ENCODE measurements at places on chromosomes 13 and 19.

DNA sequence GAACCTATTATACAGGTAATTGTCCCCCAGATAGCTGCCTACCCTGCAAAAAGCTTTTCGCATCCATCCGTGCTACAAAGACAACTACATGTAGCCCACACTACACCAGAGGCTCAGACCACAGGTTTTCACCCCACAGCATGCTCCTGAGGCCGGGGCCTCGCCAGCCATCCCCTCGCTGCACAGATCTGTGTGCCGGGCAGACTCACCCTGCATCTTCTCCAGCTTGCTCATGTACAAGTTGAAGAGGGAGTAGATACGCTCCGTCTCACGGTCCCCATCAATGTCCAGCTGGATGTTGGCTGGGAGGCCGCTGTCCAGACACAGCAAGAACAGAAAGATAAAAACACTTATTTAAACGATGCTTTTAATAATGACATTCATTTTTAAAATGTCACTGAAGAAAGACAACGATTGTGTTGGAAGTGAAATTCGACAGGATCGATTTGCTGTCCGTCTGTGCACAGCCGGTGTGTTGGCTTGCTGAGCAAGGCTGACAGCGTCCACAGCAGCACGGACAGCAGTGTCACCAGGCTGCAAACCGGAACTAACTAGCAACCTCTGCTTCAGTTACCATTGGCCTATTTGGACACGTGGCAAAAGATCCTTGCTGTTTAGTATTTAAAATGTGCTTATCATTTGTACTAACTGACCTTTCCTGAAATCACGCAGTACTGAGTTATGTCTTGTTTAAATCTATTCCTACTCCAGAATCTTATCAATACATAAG lies 18.6 kb upstream of the C13orf46 start:
- peak; percentile 37 for DNase-seq

DNA sequence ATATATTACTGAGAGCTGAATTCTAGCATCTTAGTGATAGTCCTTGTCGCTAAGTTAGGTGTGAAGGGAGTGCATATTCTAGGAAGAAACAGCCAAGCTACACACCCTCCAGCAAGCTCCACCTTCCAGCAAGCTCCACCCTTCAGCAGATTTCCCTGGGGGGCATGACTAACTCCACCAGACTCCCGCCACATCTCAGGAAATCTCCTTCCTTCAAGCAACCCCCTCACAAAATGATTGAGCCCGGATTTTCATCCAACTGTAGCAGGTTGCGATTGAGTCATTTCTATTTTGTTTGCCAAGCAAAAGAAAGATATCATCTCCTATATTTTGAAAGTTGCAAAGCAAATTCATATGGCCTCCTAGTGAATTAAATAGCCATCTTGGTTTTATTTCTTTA lies 162.1 kb upstream of the TMTC4 start:
- no peak for DNase-seq

DNA sequence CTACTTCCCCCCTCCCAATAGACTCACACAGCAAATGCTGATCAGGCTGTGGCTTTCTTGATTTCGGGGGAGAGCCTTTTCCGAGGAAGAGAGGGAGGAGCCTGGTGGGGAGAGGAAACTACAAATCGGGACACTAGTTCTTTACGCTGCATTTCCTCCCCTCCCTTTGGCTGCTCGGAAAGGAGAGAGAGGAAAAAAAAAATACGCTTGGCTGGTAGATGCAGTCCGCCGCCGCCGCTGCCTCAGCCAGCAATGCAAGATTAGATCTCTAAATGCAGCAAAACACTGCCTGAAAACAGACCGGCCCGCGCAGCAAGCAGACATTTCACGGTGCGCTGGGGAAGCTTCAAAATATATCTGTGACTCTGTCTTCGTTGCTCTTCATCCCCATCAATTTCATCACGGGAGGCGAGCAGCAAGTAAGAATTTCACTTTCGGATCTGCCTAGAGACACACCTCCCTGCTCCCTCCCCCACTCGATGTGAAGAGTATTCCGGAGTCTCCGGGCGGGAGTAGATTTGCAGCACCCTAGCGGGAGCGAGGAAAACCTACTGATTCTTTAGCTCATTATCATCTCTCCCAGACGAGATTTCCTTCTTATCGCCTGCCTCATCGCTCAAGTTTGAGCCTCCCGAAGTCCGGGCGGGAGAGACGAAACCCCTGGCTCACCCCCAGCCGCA lies at the start of gene PCDH17:
TSS of gene PCDH17 (plus strand) at position 149 of the 680 bp plus-strand sequence. CDS start 803 bp downstream, outside the sequence.
- DNase-seq: no peak

DNA sequence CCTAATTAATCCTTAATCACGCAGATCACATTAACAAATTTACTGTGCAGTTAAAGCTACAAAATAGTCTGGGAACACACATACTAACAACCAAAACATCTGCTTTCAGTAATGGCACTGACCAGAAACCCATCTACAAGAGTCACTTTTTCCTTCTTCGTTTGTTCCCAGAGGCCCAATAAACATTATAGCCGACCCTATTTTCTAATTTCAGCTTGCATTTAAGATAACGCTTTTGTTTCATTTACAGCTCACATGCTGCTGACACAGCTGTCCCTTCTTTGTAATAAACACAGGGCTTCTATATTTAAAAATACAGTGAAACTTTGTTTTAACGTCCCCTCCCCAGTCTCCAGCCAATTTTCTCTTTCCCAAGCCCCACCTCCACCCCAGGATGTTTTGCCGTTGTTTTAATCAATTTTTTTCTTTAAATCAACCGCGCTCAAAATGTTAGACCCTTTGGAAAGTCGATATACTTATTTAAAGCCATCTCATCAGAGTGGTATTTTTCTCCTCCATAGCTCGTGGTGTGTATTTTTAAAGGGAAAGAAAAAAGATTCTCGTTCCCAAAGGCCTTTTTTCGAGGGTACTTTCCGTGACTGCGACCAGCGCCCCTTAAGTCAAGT lies 1.7 kb upstream of the WBP4 start:
- no peak for DNase-seq

DNA sequence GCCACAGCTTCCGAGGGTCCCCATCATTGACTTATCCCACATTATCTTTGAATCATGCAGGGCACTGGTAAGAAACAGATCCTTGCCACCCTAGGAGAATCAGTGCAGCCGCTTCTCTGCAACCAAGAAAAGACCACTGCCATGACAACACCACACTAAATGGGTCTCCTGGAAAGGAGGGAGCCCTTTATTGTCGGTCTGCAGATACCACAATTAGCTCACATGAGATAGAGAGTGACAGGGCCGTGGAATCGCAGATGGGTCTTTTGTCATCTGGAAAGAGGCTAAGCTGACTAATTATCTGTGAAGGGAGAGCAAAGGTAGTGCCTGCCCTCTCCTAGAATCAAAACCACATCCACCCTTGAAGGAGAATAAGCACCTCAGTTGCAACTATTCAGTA lies 178.3 kb upstream of the MYO16 start:
- DNase-seq: no peak

- DNase-seq: no peak
Observed at GRCh38 chr13:46526740-46527139, 26.2 kb upstream of the LRCH1 start.

DNA sequence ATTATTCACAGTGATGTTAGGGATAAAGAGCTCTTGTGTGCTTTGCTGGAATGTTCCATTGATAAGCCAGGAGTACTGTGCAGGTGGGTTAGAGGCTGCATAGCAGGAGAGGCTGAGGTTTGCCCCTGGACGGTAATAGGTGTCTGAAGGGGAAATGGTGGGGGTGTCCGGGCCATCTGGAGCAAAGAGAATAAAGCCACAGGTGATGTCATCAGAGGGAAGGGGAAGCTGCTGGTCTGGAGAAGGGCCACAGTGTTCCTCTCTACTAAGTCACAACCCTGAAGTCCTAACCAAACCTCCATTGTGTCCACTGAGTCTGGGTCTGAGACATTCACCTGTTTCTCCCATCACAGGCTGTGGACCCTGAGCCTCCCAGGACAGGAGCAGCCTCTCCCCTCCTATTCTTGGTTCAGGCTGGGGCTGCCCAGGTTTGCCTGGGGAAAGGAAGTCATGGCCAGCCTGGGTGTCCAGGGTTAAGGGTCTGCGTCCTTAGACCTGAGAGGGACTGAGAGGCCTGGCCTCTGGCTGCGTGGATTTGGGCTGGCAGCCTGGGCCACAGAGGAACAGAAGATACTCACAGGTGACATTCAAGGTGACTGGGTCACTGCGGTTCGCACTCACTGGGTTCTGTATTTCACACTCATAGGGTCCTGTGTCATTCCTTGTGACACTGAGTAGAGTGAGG lies 6.8 kb downstream of the CEACAM1 start:
- no peak for DNase-seq

GRCh38 chr13:82802528-82802927 lies 1079.7 kb downstream of the SLITRK1 start:
- no peak for DNase-seq

DNA sequence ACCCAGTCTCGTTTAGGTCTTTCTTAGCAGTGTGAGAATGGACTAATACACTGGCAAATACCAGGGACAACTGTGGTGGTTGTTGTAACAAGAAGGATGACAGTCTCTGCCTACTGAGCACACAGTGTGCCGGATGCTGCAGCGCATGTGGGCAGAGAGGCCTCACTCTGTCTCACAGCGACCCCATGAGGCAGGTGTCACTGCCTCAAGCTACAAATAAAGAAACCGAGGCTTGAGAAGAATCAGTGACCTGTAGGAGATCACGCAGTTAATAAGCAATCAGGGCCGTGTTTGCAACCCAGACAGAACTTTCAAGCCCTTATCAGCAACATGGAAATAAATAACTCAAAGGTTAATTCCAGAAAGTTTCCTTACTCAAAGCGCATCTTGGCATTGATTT lies 40.5 kb upstream of the GAS6 start:
- DNase-seq: no peak

DNA sequence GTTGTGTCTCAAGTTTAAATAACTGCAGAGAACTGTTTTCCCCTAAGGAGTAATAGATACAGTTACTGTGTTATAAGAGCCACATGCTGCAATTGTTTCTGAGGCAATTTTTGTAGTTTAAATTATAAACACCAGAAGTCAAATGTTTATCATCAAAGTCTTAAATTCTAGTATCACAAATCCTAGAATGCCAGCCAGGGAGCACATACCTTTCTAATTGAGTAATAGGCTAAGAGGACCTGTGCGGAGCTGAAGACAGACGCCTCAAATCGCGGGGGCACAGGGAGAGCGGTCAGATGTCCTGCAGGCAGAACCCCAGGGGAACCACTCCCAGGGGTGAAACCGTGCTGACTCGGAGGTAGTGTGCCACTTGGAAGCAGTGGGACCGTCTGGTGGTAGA lies 65.2 kb upstream of the TNFRSF19 start:
- no peak for DNase-seq

DNA sequence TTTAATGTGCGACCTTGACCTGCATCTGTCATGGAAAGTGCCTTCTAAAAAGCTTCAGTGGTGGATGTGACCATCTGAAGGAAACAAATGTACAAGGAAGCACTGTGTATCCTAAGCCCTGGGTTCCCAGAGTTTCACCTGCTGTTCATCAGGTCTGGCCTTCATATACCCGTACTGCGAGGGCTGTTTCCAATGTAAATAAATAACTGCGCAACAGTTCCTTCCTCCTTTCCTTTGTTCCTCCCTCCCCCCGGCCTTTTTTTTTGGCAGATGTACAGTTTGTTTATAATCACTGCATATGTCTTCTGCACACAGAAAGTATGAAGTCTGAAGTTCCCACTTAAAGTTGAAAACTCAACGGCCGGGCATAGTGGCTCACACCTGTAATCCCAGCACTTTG lies 5.2 kb downstream of the FAAP24 start:
- no peak for DNase-seq

DNA sequence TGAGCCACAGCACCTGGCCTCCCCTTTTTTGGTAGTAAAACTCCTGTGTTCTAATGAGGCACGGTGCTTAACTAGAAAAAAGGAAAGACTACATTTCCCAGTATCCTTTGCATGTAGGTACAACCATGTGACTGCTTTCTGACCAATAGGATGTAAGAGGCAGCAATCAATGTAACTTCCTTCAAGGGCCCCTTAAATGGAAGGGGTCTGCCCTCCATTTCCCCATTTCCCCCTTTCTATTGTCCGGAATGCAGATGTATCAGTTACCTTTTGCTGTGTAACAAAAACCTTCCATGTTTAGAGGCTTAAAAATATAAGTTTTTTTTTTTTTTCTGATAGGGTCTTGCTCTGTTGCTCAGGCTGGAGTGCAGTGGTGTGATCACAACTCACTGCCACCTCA lies 2.2 kb downstream of the GPR32 start:
- DNase-seq: no peak

GRCh38 chr13:89695343-89696257 lies 1651.9 kb upstream of the MIR17HG start:
- DNase-seq: no peak

DNA sequence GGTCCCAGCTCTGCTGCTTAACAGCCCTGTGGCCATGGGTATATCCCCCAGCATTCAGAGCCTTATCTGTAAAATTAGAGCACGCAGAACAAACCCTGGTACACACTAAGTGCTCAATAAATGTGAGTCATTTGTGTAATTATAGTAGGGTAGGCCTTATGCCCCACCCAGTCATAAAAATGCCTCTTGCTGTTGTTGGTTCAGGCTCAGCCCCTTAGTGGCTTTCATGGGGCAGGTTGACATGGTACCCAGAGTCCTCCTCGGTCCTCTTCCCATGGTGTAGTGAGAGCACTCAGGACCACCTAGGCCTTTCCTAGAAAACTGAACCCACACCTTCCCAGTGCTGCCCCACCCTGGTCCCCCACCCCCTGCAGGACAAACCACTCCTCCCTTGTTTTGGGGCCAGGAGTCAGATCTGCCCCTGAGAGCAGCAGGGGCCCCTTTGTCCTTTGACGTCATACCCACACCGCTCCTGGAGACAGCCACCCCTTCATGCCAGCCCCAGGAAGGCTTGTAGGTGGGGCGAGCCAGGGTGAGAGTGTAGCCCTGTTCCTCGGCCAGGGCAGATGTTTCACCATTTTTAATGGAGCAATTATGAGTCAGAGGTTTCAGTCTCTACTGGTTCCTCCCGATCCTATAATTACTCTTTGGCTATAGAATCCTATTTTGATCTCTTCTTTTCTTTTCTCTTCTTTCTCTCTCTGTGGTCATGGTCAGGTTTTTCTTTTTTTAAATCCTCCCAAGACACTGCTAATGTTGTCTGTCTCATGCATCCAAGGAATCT lies 36.8 kb downstream of the ACTN4 start:
- no peak for DNase-seq

- DNase-seq: no peak
Observed at GRCh38 chr13:74597526-74597925, 463.3 kb upstream of the KLF12 start.

- DNase-seq: no peak
Observed at GRCh38 chr19:21202865-21203494, 61.1 kb downstream of the ZNF431 start.

GRCh38 chr13:102038787-102039186 lies 363.1 kb downstream of the FGF14 start:
- no peak for DNase-seq

DNA sequence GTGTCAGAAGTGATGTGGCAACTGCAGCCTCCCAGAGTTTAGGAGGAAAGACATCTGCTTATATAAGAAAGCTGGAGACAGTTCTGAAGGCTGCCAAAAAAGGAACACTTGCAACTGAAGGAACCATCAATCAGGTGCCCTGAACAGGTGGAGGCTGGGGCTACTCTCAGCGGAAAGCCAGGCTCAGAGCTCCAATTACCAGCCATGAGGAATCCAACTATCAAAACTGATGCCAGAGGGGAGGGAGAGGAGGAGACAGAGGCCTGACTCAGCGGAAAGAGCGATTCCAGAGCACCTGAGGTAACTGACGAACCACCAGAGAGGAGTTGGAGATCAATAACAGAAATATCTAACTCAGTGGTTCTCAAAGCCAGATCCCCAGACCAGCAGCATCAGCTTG lies 24.3 kb downstream of the LEUTX start:
- DNase-seq: no peak
